Forelimb muscle (tissue), 1 donor: ENCODE measurements at places on chromosomes 12 and 14. TPM values are rescaled to one million over a fixed set of nuclear protein-coding genes. Genes with fewer than 3 reads are reported as not detected.

DNA sequence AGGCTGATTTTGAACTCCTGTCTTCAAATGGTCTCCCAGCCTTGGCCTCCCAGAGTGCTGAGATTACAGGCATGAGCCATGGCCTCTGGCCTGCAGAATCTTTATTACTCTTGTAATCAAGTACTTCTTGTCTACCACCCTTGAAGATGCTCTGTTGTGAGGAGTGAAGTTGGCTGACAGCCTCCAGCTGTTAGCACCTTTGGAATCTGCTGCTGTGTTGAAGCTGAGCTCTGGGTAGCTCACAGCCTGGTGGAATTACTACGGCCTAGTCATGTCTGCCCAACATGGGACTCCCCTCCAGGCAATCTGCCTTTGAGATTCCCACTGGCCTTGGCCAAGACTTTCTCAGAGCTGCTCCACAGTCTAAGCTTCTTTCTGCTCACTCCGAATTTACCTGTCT lies 5.8 kb upstream of the C12orf75 start:
- DNase-seq = no peak

OR4N5 gene
- not detected for polyA plus RNA-seq

GRCh38 chr12:107533218-107533617 lies 152.4 kb upstream of the PWP1 start:
- no peak for DNase-seq

- no peak for DNase-seq
These were observed 68.6 kb downstream of the TAOK3 start for GRCh38 chr12:118304093-118304492.

- DNase-seq = no peak
These were observed 13.5 kb upstream of the CATSPERB start for GRCh38 chr14:91745344-91745743.

DNA sequence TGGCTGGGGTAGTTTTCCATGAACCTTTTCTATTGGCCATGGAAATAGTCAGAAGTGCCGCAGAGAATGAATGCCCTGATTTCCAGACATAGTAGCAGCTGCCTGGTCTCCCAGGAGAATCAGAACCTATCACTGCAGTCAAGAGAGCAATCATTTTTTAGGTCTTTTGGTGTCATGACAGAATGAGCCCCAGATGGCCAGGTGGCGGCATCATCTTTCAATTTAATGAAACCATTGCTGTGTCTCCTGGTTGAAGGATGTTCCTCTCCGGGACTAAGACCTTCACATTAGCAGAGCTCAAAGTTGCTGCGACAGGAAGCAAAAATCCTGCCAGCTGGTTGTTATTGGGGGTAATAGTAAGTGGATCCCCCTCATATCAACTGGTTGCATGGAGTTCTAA lies 18.8 kb downstream of the TNFAIP2 start:
- DNase-seq = no peak

- no peak for DNase-seq
These were observed 291.3 kb downstream of the SLC16A7 start for GRCh38 chr12:59887178-59887577.

DNA sequence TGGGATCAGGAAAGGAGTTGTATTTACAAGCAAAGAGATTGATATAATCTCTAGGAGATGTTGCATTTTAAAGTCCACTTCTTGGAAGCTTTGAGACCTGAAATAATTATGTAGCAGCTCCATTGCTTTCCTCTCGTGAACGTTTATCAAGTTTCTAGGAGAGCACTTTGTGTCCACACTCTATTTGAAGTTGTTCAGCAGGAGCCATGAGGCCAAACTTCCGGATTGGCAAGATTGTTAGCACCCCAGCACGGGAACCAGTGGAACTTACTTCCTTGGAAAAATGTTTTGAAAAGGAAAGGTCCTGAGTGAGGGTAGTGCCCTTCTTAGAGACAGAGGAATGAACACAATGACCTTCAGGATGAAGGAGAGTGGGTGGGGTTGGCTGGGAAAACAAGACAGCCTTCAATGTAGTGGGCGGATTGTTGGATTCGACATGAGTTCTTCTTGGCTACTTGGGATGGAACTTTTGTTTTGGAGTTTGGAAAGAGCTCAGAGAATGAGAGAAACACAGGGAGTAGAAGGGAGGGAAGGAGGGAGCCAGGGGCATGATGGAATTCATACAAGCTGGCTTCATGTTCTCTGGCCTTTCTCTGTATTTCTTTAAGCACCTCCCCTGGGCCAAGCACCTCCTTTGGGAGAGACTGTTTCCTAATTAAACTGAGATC lies 23.8 kb upstream of the CISTR start:
- DNase-seq = no peak

GRCh38 chr12:92255741-92256140 lies 110.1 kb upstream of the BTG1 start:
- DNase-seq = no peak

- no peak for DNase-seq
These were observed 28.6 kb upstream of the ADGRD1 start for GRCh38 chr12:130924966-130925665.

- no peak for DNase-seq
These were observed 74.6 kb upstream of the MYF6 start for GRCh38 chr12:80632835-80633234.

REP15 gene
- polyA plus RNA-seq = 0.90 TPM

GRCh38 chr12:96049101-96049500 lies 13.7 kb upstream of the LTA4H start:
- no peak for DNase-seq

GRCh38 chr12:54033980-54034784 lies 1.3 kb downstream of the HOXC5 start:
- DNase-seq = no peak

GRCh38 chr14:39847852-39848251 lies 415.6 kb upstream of the FBXO33 start:
- no peak for DNase-seq

LMNTD1 gene
- 0.16 TPM for polyA plus RNA-seq

GRCh38 chr12:67939611-67940010 lies 49.6 kb upstream of the IFNG-AS1 start:
- no peak for DNase-seq
